ENCODE measurements at places on chromosomes 3 and 15. TPM values are rescaled to one million over a fixed set of nuclear protein-coding genes. Genes with fewer than 3 reads are reported as not detected.

Gene NR2F2
- total RNA-seq, result 18.0 TPM

Gene LEKR1
- total RNA-seq, result 0.62 TPM

Gene GHRL
- total RNA-seq, result not detected

Gene MINAR1
- 0.07 TPM for total RNA-seq

Gene FOXL2
- total RNA-seq, result not detected

Gene SATB1
- 46.1 TPM for total RNA-seq

Gene HTR3E
- not detected for total RNA-seq

Gene KIF7
- total RNA-seq, result 2.2 TPM

Gene ACVR2B
- total RNA-seq, result 4.7 TPM

Gene DAPK2
- total RNA-seq, result 43.4 TPM

Gene RIOX2
- total RNA-seq, result 11.1 TPM

Gene GOLGA8T
- 0.27 TPM for total RNA-seq

Gene STAC
- 0.69 TPM for total RNA-seq

Gene SEMA5B
- 4.2 TPM for total RNA-seq

Gene MYL3
- total RNA-seq, result 9,164 TPM

Gene PCOLCE2
- total RNA-seq, result 58.2 TPM

Gene ROBO2
- 0.17 TPM for total RNA-seq

Gene IQCH
- 0.64 TPM for total RNA-seq

Gene LEO1
- total RNA-seq, result 9.0 TPM

Gene DMXL2
- 8.7 TPM for total RNA-seq

Gene CNTN4
- 3.2 TPM for total RNA-seq

Gene LMOD3
- 162 TPM for total RNA-seq

Gene GOLGA8R
- total RNA-seq, result 5.2 TPM

Gene MME
- total RNA-seq, result 3.9 TPM

Gene SLC7A14
- not detected for total RNA-seq

Gene SERPINI2
- not detected for total RNA-seq

Gene PPP2R3A
- total RNA-seq, result 105 TPM

Gene CADPS
- 14.3 TPM for total RNA-seq

Gene KLHL40
- total RNA-seq, result 0.12 TPM

Gene SIDT1
- total RNA-seq, result 0.47 TPM

Gene PFN2
- total RNA-seq, result 71.8 TPM

Gene SCAANT1
- total RNA-seq, result not detected

Gene P2RY13
- total RNA-seq, result 1.2 TPM

Gene CD80
- not detected for total RNA-seq

Gene AGTR1
- 2.2 TPM for total RNA-seq

Gene SAMMSON
- not detected for total RNA-seq

Gene LOXL1
- total RNA-seq, result 12.9 TPM

Gene CNTN6
- total RNA-seq, result 0.07 TPM

Gene SV2B
- total RNA-seq, result 2.5 TPM

Gene COX5A
- 1,577 TPM for total RNA-seq

Measured in left ventricle myocardium superior (tissue), 1 donor.